ENCODE measurements at places on chromosomes 6 and 20.

DNA sequence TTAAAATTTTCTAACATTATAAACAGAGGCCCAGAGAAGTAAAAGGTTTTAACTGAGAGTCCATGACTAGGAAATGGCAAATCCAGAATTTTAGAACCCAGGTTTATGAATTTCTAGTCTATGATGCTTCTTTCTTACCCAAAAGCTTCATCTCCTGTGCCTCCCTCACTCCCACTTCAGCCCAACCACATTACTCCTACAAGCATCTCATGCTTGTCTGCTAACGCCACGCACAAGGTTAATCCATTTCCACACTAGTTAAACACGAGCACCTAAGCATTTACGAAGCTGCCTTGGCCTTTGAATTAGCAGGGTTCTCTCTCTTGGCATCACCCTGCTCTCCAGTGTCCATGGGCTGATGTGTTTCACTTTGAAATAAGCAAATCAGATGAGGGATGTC, 32.0 kb downstream of the TNFRSF21 start:
- DNase-seq: no peak

GRCh38 chr20:45173522-45173921, 1.2 kb upstream of the PI3 start:
- no peak for DNase-seq

GRCh38 chr6:26501482-26501986, 1.4 kb downstream of the BTN1A1 start:
- DNase-seq: peak; percentile 17

DNA sequence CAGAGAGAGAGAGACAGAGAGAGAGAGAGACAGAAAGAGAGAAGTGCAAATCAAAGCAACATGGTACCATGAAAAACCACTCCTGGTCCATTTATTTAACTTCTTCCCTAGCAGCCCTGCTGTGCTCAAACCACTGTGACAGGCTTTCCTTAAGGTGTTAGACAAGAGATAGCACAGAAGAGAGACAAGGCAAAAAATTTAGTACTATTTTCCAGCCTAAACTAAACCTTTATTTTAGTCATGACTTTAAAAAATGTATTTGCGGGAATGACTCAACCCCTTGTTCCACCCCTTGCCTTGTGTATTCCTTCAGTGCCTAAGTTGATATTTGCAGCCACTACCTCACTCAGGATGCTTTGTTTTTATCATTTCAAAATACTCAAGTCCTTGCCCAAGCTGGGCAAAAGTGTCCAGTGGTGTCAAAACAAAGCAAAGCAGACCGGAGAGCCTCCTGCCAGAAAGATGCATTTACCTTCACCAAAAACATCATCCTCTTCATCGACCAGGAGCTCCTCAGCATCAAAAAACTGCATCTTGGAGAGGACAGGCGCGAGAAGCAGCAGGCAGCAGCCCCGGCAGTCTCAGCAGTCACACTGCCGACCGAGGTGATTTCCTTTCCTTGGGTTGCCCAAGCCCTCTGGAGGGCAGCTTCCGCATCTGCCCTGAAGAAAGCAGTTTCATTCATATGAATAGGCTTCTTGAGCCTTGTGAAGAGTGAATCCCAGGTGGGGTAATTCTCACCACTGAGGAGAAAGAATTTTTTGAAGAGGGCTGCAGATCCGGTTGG, at the start of gene RIPOR2:
TSS of gene RIPOR2 (minus strand) at position 595 of the 787 bp plus-strand sequence. CDS start at position 533, 62 bp downstream.
- peak; percentile 61 for DNase-seq

- DNase-seq: no peak
These were observed 113.5 kb downstream of the SLC22A3 start for GRCh38 chr6:160461641-160462040.

- no peak for DNase-seq
These were observed 49.9 kb downstream of the AIG1 start for GRCh38 chr6:143110572-143110971.

GRCh38 chr6:31037169-31037568, 26.9 kb downstream of the MUC22 start:
- DNase-seq: no peak

DNA sequence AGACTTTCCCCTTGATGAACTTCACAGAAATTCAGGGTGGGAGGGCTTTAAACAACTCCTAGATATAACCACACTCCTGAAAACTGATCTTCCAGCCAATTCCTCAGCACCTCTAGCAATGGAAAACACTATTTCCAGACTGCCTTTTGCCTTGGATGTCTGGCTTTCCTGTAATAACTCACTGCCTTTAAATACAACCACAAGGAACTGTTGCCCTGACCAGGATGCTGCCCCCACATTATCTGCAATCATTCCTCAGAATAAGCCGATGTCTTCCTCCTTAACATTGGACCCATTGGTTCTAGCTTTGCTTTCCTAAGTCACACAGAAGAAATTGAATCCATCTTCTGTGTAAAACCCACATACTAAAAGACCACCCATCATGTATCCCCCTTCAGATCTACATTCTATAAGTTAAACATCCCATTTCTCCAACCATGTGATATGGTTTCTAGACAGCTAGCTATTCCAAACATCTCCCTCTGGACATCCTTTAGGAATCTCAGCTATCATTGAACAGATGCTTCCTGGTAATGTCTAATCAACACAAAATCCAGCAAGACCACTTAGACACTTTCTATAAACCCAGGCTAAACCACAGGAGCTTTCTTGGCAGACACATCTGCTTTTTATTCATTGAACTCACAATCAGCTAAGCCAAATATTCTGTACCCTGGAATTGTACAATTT, 95.9 kb upstream of the KCNQ5 start:
- no peak for DNase-seq

DNA sequence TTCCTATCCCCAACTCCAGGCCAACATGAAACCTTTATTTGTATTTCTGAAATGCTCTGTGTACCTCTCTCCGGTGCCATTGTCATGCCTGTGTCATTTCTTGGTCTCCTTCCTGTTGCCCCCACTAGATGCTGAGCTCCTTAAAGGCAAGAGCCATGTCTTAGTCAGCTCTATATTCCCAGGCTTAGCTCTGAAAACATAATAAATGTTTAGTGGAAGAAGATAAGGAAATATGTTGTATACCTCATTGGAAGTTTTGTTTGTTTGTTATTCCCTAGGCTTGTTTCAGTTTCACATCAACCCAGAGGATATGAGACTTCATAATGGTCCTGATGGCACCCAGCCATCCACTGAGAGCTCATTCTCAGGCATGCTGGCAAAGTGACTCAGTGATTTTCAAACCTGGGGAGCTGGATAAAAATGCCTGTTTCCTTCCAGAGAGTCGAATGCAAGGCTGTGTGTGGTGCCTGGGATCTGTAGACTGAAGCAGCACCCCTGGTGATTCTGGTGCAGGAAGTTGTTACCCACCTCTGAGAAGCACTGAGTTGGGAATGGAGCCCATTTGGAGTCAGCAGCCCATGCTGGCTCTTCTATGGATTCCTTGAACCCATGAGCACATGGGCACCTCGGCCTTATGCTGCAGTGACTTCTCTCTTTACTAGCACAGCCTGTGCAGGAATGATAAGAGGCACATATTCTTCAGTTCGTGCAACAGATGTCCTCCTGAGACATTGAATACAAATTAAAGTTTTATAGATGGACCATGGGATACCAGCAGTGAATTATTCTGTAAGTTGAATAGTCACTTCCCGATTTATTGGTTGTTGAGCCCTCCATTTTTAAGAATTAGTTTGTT, 205.2 kb downstream of the FARS2 start:
- no peak for DNase-seq

- no peak for DNase-seq
These were observed 81.8 kb downstream of the KIF16B start for GRCh38 chr20:16491294-16491905.

DNA sequence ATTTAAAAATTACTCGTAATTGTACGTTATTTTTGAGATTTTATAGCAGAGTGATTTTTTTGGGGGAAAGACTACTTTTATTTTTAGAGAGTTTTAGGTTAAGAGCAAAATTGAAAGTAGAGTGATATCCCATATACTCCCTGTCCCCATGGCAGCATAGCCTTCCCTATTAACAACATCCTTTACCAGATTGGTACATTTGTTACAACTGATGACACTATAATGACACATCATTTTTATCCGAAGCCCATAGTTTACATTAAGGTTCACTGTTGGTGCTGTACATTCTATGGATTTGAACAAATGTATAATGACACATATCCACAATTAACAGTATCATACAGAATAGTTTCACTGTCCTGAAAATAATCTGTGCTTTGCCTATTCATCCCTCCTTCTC, 1126.4 kb upstream of the CITED2 start:
- DNase-seq: no peak

DNA sequence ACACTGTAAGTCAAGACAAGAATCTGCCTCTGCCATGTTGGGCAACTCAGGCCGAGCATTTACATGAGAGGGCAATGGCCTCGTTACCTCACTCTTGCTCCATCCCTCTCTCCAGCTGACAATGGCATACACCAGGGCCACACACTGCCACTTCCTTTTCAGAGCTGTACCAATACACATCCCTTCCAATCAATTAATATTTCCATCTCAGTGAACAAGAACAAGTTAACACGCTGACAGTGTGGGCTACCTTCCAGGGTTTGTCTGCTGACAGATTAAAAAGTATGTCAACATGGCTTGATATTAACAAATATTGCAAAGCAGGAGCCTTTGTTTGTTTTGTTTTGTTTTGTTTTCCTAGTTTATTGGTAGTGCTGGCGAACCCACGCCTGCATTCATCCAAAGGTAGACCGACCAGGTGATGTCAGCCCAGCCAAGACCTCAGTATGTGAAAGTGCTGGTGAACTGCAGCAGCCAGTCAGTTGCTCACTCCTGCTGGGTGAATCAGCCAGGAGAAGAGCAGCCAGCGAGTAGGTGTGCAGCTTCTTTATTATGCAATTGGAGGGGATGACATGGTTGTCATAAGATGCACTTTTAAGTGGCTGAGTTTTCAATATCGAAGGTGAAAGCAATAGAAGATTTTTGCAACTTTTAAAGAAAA, 487.3 kb upstream of the JARID2 start:
- DNase-seq: no peak

DNA sequence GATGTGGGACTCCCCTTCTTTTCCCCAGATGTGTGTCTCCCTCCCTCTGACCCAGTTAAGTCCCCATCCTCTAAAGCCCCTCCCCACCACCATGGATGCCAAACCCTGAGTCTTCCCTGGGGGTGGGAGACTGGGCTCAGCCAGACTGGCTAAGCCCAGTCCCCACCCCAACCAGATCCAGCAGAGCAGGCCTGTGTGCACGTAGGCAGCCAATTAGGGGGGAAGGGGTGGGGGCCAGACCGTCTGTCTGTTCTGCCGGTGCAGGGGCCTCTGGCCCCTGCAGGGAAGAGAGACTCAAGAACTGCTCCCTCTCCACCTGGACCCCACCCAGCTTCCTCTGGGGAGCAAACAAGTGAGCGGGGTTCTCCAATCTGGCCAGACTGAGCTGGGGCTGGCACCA, 605 bp downstream of the COX4I2 start:
- DNase-seq: no peak

DNA sequence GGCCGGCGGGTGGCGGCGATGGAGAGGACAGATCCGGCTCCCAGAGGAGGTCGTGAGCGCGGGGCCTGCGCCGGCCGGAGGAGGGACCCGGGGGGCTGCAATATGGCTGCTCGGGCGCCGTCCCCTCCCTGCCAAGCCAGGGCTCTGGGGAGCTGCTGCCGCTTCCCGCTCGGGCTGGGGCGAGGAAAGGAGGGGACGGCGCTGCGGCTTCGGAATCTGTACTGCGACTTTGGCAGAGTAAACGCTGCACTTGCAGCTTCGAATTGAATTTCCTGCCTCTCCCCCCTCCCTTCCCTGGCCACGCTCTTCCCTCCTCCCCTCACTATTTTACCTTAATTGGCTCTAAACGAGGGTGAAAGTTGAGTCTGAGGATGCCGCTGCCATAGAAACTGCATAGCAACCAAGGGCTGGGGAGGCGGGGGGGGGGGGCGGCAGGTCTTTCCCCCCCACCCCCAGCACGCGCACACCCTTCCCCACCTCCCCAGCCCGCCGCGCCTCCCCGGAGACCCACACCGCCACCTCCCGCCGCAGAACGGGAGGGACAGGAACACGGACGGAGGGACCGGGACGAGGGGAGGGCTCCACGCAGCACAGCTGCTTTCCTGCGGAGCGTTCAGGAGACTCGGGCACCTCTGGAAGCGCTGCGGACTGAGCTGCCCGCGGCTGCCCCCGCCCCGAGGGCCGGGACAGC, 93.9 kb downstream of the RNASET2 start:
- DNase-seq: no peak

DNA sequence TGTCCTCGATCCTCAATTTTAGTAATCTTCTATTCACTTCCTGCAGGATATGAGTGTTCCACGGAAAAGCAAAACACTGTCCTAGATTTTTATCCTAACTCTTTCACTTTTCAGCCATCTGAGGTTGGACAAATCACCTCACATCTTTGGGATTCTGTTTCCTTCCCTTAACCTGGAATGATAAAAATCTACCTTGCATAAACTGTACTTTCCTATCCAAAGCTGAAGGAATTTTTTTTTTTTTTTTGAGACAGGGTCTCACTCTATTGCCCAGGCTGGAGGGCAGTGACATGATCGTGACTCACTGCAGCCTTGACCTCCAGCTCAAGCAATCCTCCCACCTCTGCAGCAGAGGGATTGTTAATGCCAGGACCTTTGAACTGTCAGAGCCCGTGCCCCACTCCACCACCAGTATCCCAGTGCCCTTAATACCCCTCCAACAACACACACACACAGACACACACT, 20.5 kb downstream of the CAPN11 start:
- DNase-seq: no peak

- no peak for DNase-seq
These were observed 67.9 kb downstream of the PSMB1 start for GRCh38 chr6:170485159-170485558.

- no peak for DNase-seq
These were observed 147.1 kb downstream of the PRL start for GRCh38 chr6:22149501-22150367.

DNA sequence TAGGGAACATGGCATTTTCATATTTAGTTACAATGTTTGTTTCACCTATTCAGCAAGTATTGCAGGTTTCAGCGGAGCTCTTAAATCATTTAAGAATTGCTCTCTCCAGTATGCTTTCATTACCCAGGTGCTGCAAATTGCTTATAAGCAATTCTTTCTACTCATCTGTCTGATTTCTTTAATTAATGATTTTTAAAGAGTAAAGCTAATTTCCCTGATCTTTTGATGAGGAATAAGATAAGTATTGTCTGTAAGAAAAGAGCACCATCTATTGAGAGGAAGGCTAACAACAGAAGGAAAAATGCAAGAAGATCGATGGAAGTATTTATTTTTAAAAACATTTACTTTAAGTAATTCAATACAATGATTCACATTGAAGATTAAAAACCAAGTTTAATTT, 2.0 kb downstream of the OPRM1 start:
- no peak for DNase-seq

GRCh38 chr6:111601886-111602285, 3.8 kb downstream of the TRAF3IP2 start:
- DNase-seq: no peak

All from T-helper 1 cell (primary cell).